Occipital lobe (tissue), 3 donors: ENCODE measurements at places on chromosomes 13 and 19. TPM values are rescaled to one million over a fixed set of nuclear protein-coding genes. Genes with fewer than 3 reads are reported as not detected.

DZIP1 gene
- 43.7 TPM for total RNA-seq

ATP1A3 gene
- 153 TPM for total RNA-seq

ZNF441 gene
- total RNA-seq, result 70.2 TPM

ZNF837 gene
- 0.94 TPM for total RNA-seq

MCEMP1 gene
- 0.78 TPM for total RNA-seq

KANK3 gene
- 5.1 TPM for total RNA-seq

FSTL3 gene
- 3.3 TPM for total RNA-seq

ZNF99 gene
- 0.16 TPM for total RNA-seq

ZNF776 gene
- 51.6 TPM for total RNA-seq

GRCh38 chr13:29509999-29510589 lies 85.4 kb downstream of the SLC7A1 start:
- DNase-seq, result no peak

- DNase-seq, result no peak
Measured at GRCh38 chr19:14139944-14140343, 3.6 kb upstream of the ASF1B start.

DNA sequence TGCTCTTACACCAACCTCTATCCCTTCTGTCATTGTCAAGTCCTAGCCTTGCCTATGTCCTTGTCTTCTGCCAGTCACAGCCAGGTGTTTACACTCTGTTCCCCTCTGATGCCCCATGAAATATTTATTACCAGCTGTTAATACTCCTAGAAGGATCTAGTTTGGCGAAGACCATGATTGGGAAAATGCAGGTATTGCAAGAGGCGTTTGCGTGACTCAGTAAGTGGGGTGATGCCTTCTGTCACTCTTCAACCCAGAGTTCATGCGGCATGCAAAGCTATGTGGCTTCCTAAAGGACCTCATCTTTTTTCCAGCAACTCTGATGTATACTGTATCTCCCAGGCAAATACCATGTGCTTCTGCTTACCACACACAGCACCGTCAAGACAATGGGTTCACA lies 81.8 kb upstream of the GJB6 start:
- no peak for DNase-seq

GRCh38 chr13:112796190-112796915 lies 106.5 kb downstream of the ATP11A start:
- no peak for DNase-seq

DNA sequence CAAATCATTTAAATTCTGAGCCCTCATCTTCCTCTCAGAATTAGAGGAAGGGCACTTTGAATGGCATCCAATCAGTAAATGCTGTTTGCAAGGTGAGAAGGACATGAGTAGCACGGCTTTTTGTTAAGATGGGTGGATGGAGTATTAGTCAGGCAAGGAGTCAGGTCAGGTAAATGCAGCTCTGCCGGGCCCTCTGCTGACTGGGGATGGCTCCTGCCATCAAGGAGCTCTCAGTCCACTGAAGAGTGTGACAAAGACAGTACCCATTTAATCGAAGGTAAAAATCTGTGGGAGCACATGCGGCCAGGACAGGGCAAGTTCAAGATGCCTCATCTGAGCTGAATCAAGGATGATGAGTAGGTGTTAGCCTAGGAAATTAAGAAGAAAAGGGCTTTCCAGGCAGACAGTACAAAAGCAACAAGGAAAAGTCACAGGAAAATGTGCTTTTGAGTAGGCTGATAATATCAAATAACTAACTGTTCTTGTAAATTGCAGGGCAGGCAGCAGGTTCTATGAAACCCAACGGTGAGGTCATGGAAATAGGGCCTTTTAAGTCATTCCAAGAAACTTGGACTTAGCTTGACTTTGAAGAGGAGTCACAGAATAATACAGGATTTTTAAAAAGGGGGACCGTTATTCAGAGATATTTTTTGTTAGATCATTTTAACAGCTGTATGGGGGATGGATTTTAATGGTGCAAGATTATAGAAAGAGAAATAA lies 670.5 kb upstream of the ARGLU1 start:
- no peak for DNase-seq

GRCh38 chr13:88544836-88545235 lies 873.7 kb downstream of the SLITRK5 start:
- DNase-seq, result no peak

GRCh38 chr19:46192992-46193650 lies 36.4 kb upstream of the IGFL1 start:
- no peak for DNase-seq

- DNase-seq, result no peak
Measured at GRCh38 chr13:87656306-87656705, 14.9 kb upstream of the SLITRK5 start.

DNA sequence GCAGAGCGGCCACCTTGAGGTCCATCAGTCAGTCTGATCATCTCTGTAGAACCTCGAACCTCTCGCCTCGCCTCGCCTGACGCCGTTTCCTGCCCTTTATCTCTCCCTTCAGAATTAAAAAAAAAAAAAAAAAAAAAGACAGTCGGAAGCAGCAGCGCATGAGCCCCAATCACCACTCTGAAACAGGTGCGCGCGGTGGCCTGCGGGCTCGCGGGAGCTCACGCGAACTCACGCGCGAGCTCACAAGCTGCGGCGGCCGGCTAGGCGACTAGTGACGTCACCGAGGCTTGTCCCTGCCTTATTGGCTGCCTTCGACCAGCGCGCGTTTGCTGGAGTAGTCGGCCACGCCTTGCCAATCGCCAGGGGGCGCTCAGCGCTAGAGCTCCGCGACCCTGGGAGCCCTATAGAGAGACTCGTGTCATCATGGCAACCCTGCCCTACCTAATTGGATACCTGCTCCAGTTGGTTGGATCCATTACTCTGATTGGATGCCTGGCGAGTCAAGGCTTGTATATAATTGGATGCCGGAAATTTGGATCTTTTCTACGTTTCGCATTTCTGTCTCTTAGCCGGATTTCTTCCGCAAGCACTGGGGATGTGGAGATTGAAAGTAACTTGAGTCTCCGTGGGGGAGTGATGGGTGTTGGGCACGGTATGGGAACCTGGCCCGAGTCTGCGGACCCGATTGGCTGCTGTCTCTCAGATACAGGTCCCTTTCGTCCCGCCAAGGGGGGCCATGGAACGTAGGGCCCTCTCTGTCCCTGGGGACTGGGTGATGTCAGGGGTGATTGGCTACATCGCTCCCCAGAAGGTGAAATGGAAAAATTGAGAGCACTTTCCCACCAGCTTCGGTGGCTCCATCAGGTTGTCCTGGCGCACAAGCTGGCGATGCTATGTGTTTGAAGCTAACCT lies 31.6 kb downstream of the SYT3 start:
- DNase-seq, result peak; percentile 96

DNA sequence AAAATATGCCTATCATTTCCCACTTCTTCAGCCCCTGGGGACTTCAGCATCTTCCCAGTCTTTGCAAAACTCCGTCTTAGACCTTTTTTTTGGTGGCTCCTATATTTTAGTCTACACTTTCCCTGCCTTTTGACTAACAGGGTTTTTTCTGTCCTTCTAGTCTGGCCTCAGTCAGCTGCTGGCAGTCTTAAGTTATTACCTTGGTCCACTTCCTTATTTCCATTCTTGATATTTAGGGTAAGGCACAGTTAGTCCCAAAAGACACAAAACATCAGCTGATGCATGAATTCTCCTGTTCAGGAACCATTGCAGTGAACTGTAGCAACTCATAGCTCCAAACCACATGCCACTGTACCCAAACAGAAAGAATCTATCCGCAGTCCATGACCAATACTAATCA lies 234.6 kb upstream of the RFC3 start:
- no peak for DNase-seq

DNA sequence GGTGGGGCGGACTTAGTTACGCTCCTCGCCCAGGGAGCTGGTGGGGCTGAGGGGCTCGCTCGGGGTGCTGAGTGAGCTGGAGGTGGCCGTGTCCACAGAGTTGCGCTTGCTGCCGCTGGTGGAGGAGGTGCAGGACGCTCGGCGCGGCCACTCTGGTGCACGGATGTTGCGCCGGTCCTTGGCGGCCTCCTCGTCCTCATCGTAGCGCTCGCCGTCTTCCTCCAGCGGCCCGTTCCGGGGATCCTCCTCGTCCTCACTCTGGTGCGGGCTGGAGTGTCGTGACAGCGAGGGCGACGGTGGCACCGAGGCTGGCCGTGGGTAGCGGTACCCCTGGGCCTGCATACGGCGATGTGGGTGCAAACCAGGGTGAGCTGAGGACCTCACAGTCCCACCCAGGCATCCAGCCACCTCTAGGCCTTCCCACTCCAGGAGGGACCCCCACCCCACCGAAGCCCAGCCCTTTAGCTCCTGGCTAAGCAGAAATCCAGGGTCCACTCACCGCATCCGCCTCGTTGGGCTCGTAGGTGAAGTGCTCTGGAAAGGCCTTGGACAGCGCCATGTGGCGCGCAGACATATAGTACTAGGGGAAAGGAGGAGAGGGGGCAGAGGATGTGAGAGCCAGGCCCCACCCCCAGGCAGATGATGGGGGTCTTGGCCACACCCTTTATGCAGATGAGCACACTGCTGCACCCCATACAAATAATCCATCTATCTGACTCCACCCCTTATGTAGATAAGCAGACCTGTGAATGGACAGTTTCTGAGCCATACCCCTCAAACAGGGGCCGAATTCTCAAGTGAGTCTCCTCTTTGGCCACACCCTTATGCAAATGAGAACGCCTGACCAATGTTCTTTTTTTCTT lies 4.4 kb downstream of the FTL start:
- DNase-seq, result no peak

DNA sequence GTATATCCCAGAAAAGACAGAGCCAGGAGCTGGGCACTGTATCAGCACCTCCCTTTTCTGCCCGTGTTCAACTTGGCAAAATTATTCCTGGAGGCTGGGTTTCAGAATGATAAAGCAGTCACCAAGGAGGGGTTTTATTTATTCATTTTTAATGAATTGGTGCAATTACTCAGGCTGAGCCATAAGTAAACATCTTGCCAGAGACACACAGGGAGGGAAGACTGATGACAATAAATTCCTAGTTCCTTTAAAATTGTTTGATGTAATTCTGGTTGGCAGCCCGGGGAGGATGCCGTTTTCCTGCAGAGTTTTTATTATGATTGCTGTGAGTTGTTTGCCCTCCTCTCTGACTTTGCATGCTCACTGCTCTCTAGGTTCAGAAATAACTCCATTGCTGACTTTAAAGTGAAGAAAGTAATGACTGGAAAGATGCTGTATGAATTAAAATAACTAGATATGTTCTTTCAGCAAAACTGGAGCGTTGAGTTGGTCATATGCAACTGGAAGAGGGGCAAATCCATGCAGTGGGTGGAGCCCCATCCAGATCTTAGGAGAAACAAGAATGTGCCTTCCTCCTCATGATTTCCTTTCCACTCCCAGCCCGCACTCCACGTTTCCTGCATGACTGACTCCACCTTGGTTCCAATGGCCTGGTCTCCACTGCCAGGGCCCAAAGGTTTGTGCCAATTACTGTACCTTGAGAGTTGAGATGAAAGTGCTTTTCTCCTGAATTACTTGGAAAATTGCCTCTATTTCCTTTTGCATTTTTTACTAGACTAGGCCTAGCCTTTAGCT lies 182.1 kb downstream of the RFC3 start:
- no peak for DNase-seq

DNA sequence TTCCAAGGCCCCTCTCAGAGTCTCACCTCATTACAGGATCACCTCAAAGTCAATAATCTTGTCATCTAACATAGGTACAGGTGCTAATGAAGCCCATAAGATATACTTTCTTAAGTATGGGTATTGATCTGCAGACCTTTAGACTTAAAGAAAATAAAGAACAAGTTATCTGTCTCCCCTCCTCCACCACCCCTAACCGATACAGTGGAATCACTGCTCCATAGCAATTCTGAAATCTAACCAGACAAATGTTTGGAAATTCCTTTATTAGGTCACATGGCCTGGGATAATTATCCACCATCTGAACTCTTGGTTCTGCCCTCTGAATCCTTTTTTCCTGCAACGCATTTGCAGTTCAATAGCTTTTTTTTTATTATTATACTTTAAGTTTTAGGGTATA lies 4.5 kb upstream of the ZNF470 start:
- DNase-seq, result no peak

DNA sequence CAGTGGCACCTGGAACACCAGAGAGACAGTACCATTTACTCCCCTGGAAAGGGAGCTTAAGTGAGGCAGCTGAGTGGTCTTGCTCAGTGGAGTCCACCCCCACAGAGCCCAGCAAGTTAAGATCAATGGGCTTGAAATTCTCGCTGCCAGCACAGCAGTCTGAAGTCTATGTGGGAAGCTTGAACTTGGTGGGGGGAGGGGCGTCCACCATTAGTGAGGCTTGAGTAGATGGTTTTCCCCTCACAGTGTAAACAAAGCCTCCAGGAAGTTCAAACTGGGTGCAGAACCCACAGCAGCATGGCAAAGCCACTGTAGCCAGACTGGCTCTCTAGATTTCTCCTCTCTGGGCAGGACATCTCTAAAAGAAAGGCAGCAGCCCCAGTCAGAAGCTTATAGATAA lies 30.3 kb upstream of the CEACAM4 start:
- DNase-seq, result no peak

DNA sequence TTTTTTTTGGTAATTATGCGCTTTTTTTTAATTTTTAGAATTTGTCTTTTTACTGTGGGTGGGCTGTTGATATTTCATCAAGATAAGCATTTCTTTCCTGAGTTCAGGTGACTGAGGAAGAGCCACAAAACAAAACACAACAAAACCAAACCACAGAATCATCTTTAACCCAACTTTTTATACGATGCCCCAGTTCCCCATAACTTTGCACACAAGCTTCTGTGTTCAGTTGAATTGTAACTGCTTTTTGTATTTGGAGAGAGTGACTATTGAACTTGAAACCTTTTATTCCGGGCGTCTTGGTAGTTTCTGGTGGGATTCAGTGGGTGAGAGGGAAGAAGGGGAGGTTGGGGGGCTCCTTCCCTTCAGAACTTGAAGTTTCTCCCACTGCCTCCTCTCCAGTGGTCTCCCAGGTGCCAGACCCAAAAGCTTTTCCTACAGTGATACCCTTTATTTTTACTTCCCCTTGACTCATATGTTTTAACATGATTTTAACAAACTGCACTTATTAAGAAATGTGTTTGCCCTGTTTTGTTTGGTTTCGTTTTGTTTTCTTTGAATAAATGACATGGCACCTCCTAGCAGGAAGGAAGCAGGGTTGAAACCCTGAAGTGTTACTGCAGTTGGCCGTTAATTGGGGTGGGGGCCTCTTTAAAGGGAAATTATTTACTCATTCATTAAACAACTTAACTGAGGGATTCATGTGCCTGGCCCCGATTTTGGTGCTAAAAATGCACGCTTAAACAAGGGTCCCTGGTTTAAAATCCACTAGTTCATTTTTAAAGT lies 2.7 kb upstream of the CCDC97 start:
- no peak for DNase-seq
